ENCODE measurements at places on chromosomes 1 and 21.

DNA sequence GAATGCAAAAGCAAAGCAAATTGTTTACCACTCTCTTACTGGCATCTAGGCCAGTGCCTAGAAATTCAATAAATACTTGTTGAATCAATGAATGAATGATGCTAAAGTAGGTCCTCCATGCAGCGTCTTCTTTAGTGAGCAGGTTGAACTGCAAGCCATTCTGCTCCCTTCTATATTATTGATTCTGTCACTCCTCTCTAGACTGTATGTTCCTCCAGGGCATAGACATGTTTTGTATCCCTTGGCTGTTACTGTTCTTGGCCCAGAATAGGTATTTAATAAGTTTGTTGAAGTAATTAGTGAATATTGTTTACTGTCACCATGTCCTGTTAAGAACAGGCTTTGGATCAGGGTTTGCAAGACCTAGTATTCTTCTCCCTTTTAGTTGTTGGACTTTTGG, 43.7 kb downstream of the OSBPL9 start:
- DNase-seq: no peak

DNA sequence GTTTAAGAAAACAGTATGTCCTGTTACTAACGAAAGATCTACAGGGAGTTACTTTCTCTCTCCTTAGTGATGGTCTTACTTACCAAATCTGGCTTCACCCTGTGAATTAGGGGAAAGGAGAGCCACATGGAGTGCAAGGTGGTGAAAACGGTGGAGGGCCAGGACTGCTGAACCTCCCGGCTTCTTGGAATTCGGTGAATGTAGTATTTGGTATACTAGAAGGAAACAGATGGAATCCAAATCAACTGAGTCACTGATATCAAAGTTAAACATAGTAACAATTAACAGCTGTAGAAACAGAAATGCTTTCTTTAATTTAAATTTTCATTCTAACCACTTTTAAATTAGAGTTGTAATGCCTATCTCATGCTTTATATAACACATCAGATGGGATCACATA, 45.7 kb downstream of the ALG14 start:
- DNase-seq: no peak

GRCh38 chr1:153677718-153678518, 570 bp upstream of the NPR1 start:
- peak; percentile 15 for DNase-seq

GRCh38 chr1:94609619-94610018, 68.1 kb upstream of the F3 start:
- DNase-seq: no peak

All from stimulated activated naive CD4-positive, alpha-beta T cell (primary cell).